ENCODE measurements at places on chromosomes 11 and 22. TPM values are rescaled to one million over a fixed set of nuclear protein-coding genes. Genes with fewer than 3 reads are reported as not detected.
A peak's percentile ranks its signal among the peaks of the same experiment; 100 is the strongest.

MCAM gene
- total RNA-seq: 59.2 TPM

BCL2L13 gene
- 111 TPM for total RNA-seq

HBG2 gene
- total RNA-seq: not detected

DNA sequence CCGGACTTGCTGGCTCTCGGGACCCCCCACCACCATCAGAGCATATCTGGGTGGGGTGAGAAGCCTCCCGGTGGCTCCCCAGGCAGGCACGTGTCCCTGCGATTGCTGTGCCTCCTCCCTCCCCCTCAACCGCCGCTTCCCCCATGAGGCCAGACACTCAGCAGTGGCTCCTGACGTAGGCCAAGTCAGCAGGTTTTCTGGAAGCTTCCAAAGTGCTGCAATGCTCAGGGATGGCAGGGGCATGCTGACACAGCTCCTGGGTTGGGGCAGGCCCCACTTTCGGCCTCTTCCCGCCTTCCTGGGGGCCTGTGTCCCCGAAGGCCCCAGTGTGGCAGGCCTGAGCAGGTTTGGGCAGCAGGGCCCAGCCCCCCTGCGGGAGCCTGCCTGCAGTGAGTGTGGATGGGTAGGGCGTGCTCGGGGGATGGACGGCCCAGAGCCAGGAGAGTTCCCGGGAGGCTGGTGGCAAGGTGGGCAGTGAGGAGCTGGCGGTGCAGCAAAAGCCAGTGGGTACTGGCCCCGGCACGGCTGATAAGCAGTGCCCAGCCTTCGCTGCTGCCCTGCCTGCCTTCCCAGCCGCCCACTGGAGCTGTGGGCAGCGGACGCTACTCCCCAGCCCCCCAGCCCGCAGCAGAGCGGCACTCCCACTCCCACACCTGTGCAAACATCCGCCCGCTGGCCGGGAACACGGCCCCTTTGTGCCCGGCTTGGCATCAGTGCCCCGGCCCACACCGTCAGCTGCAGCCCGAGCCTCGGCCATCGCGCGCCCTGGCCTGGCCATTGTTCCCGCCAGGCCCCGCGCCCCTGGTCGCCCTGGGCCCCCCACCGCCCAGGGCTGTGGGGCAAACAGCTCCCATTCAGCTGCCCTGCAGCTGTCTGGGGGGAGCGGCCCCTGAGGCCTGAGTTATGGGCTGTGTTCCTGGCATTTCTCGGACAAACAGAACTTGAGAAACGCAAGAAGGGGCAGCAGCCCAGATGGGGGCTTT is 125.0 kb downstream of the KCNQ1OT1 start:
- no peak for DNase-seq

GRCh38 chr11:124499711-124500110 is 43.7 kb downstream of the OR8B12 start:
- no peak for DNase-seq

GRCh38 chr22:30838111-30838510 is 130.5 kb downstream of the MORC2 start:
- DNase-seq: no peak

GRCh38 chr22:49705216-49705971 is 122.3 kb downstream of the BRD1 start:
- no peak for DNase-seq

DNA sequence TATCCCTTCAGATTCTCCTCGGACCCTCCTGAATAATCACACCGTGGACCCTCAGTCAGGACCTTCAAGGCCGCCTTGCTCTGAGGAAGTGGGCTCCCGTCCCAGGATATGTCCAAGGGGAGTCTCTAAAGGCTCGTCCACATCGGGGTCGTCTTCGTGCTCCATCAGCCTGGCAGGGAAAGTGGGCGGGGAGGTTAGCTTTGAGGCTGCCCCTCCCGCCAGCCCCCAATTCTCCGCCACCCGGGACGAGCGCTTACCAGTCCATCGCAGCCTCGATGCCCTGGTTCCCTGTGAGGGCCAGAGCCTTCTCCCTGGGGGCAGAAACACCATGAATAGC is 472 bp downstream of the UBXN1 start:
- no peak for DNase-seq

GRCh38 chr11:9760193-9760575 is 96.3 kb downstream of the SWAP70 start:
- DNase-seq: peak; percentile 95

- DNase-seq: no peak
Observed at GRCh38 chr11:19947537-19948114, 212.6 kb downstream of the DBX1 start.

DNA sequence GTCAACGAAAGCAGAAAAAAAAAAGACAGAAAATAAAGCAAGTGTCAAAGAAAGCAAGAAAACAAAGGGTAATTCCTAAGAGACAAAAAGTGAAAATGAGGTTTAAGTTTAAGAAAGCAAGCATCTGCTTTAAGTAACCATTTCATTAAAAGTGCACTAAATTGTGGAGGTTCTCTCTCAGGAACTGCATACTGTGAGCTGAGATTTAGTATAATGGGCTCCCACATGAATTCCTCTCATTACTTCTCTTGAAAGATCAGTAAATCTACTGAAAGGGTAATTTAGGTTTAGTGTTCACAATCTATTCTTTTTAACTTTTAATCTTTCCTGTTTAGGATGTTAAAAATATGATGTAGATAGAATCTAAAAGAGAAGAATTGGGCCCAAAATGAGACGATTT is 465.3 kb upstream of the ARHGAP42 start:
- no peak for DNase-seq

DNA sequence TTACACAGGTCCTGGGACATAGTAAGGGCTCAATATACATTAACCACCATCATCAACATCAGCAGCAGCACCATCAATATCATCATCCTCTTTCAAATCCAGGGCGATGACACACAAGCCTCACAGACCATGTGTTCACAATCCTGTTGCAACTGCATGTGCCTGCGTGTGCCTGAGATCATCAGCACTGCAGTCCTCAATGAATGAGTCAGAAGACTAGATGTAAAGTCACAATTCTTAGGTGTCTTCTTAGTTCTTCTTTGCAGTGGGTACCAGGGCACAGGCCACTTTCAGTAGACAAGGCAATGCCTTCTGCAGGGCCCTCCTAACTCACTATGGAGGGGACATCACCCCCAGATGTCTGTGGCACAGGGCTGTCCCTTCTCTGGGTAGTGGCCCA is 111.1 kb downstream of the MYO18B start:
- no peak for DNase-seq

DNA sequence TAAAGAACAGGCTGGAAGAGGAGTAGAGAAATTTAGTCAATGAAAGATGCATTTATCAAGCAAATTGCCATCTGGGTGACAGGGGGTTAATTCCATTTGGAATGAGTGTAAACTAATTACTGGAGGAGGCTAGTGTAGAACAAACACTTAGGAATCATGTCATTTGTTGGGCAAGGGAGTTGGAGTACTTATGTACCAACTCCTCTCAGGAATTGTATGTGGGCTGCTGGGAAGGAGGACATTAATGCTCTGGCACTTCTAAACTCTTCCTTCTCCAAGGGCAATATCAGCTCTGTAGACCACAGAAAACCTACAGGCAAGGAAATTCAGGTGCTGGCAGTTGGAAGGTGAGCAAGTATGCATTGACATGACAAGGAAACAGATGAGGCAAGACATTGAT is 141.0 kb downstream of the MSANTD4 start:
- DNase-seq: no peak

DNA sequence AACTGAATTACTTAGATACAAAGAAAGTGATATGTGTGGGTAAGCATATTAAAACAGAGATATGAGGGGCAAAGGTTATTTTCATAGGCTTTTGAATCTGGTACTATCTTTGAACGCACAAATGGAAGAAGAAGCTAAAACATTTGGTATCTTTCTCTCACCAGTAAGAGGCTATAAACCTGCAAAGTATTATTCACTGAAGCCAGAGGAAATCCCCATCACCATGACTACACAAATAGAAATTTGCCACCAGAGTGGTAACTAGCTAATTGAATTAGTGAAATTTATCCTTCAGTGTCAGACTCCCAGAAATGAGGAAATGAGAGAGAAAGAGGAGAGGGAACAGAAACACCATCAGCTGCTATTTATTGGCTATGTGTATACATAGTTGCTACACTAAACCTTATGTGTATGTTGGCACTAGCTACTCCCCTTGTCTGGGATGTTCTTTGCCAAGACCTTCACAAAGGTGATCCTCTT is 503.4 kb downstream of the DLG2 start:
- DNase-seq: no peak

- DNase-seq: no peak
Observed at GRCh38 chr11:83044958-83045712, 26.6 kb downstream of the RAB30 start.

DNA sequence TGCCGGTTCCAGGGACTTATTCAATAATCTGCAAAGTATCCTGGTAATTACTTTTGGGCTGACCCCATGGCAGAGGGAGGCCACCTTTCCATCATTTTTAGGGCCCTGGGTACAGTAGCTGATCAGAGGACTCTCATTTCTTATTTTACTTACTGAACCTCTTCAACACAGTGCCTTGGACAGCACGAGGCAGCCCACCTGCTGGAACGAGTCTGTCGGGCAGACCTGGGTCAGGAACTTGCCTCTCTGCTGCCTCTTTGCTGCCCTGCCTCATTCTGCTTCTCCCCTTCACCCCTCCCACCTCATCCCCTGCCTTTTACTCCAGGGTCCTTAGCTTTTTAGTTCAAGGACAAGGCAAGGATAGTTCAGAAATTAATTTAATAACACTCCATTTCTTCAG is 204.5 kb downstream of the CSNK2A3 start:
- DNase-seq: no peak

- no peak for DNase-seq
Observed at GRCh38 chr22:25919452-25919851, 177.5 kb downstream of the MYO18B start.

- no peak for DNase-seq
Observed at GRCh38 chr11:67146516-67147226, 27.6 kb downstream of the KDM2A start.

DNA sequence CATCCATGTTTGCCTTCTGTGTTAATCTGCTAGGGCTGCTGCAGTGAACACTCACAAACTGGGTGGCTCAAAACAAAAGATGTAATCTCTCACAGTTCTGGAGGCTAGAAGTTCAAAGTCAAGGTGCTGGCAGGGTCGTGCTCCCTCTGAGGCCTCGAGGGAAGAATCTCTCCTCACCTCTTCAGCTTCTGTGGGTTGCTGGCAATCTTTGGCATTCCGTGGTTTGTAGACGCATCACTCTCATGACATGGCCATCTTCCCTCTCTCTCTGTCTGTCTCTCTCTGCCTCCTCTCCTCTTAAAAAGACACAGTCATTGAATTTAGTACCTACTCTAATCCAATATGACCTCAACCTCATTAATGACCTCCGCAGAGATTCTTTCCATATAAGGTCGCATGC is 78.8 kb downstream of the TSPAN18 start:
- DNase-seq: no peak

DNA sequence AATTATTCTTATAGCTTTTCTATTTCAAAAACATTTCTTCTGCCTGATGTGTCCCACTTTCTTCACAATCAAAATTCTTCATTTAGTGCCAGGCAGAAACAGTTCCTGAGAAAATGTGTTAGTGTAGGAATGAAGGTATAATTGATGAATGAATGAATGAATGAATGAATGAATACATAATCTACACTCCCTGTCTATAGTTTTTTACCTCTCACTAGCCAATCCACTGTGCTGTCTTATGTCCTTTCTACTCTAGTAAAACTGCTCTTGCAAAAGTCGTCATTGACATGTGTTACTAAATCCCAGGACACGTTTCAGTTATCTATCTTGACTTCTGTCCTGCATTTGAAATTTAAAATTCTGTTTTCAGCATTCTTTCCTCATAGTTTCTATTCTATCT is 42.9 kb downstream of the CHORDC1 start:
- no peak for DNase-seq
